ENCODE measurements at places on chromosomes 5 and 9. TPM values are rescaled to one million over a fixed set of nuclear protein-coding genes. Genes with fewer than 3 reads are reported as not detected.
A peak's percentile ranks its signal among the peaks of the same experiment; 100 is the strongest.

DNA sequence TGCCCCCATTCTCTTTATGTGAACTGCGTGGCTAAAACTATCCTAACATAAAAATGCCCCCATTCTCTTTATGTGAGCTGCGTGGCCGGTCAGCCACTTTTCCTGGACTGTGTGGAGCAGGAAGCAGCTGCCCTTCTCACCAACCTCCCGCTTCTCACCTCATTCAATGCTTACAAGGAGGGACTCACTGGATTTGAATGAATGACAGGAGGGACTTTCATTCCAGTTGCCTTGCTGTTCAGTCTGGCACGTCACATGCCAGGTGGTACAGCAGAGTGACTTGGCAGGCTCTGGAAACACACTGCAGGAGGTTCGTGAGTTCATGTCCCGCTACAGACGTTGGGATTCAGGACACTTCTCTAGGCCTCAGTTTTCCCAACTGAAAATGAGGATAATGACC, 60.2 kb upstream of the NFIL3 start:
- no peak for DNase-seq

DNA sequence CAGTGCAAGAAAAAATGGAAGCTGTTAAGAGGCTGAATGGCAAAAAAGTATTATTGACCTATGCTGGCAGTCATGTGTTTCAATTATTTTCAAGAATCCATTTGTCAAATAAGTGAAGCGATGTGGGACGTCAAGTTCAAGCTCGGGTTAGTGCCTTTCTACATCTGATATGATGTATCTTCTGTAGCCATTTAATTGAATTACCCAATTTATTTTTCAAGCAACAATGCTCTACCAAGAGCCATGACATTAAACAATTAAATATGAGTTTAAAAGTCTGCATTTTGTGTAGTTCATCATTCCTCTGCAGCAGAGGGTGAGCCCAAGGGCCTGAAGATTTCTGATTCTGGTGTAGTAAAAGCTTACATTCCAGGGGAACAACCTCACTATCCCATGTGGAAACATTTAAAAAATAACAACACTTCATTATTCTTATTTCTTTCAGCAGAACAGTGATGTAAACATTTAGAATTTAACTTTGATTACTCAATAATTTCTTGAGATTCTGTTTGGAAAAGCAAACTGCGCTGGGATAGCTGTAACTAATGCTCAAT, 619.7 kb upstream of the ARRDC3 start:
- DNase-seq = no peak

DNA sequence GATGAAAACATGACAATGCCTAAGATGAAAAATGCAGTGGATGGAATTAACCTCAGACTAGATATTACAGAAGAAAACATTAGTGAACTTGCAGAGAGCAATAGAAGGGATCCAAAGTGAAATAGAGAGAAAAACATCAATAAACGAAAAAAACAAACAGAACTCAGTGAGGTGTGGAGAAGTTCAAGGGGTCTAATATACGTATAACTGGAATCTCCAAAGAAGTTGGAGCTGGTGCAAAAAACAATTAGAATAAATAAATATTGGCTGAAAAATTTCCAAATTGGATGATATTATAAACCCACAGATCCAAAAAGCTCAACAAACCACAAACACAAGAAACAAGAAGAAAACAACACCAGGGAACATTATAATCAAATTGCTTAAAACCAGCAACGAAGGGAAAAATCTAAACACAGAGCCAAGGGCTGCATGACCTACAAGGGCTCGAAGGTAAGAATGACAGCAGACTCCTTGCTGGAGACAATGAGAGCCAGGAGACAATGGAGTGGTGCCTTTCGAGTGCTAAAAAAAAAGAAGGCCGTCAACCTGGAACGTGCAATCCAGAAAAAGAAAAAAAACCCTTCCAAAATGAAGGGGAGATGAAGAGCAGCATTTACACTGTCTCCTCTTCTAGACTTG, 11.8 kb downstream of the FAM163B start:
- peak; percentile 10 for DNase-seq

GRCh38 chr9:95063300-95063699, 254.2 kb downstream of the FANCC start:
- no peak for DNase-seq

GRCh38 chr9:129909851-129910250, 74.6 kb downstream of the USP20 start:
- no peak for DNase-seq

GRCh38 chr9:113409481-113409880, 994 bp downstream of the POLE3 start:
- DNase-seq = no peak

GRCh38 chr5:122150215-122150614, 20.9 kb downstream of the ZNF474 start:
- no peak for DNase-seq

DNA sequence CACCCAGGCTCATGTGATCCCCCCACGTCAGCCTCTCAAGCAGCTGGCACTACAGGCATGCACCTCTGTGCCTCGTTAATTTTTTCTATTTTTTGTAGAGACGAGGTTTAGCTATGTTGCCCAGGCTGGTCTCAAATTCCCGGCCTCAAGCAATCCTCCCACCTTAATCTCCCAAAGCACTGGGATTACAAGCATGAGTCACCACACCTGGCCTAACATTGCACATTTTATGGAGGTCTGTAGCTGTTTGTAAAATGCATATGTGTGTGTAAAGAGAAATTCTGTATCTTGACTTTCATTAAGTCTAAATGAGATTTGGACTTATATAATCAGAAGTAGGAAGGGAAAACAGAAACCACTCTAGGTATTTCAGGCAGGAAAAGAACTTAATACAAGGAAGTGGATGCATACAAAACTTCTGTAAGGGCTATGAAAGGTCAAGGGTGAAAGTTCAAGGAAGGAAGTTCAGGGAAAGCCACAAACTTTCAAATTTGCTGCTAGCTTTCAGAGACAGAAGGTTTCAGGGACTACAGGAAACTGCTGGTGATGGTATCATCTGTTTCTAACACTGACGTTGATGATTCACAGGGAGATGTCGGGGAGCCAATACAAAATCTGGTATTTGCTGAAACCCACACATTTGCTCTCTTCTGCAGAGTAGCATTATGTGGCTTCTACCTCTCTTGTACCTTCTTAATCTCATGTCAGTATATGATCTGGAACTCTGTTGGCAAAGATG, 209.4 kb downstream of the PIK3R1 start:
- DNase-seq = peak; percentile 65

- no peak for DNase-seq
Measured at GRCh38 chr5:77662635-77663034, 24.1 kb upstream of the OTP start.

- DNase-seq = no peak
Measured at GRCh38 chr5:32261198-32261597, 51.5 kb downstream of the MTMR12 start.

DNA sequence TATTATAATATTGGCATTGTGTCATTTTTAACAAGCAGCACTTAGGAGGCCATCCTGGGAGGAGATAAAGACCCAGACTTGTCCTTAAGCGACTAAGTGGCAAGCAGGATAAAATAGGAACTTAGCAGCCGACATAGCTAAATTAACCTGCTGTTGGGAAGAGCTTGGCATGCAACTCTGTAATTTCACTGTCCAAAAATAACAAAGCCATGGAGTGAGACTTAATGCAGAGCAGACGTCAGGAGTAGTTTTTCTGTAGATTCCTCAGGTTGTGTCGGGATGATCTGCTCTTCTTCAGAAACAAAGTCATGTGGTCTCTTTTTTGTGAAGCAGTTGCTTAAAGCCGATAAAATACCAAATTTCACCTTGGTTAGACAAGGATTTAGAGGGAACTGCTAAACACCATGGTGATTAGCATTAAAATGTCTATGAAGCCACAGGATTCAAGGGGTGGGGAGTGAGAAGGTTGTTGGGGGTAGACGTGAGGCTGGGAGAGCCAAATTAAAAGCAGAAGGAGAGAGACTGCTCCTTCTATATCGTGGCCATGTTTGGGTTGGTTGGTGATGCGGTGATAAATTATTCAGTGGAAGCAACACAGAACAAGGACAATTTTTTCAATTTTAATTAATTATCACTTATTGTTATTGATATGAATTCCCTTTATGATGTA, 303.0 kb downstream of the CSNK1G3 start:
- DNase-seq = no peak

GRCh38 chr5:75055727-75056144, 3.4 kb upstream of the GCNT4 start:
- no peak for DNase-seq

- DNase-seq = no peak
Measured at GRCh38 chr9:93266521-93267001, 82.6 kb downstream of the WNK2 start.

GRCh38 chr9:36150574-36151315, 14.2 kb downstream of the GLIPR2 start:
- no peak for DNase-seq

GRCh38 chr5:145598983-145599382, 236.2 kb downstream of the PRELID2 start:
- DNase-seq = no peak

- no peak for DNase-seq
Measured at GRCh38 chr5:60803712-60804111, 40.4 kb downstream of the ELOVL7 start.

DNA sequence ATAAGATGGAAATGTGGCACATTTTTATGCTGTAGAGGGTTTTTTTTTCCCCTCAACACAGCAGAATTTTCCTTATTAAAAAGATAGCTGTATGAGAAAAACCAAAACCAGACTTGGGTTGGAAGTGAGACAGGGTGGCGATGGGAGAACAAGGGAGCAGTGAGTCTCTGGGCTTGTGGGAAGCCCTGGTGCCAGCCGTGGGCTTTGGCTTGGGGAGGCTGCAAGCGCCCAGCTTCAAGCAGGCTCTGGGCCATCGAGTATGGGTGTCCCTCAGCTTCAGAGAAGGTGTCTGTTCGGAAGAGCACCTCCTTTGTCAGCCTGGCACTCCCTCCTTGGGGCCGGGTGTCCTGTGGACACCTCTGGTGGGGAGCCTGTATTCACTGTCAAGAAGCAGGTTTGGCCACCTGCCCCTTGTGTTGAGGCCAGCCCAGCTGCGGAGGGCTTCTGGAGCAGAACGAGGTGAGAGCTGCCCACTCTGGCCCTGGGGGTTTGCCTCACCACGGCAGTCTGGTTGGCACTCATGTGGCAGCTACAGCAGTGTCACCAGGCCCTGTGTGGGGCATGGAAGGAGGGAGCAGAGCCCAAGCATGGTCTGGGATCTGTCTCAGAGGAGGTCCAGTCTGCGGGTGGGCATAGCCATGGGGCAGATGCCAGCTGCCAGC, 37.6 kb upstream of the ANGPTL2 start:
- no peak for DNase-seq

GRCh38 chr5:136090319-136090718, 42.3 kb upstream of the SMAD5 start:
- DNase-seq = no peak

DNA sequence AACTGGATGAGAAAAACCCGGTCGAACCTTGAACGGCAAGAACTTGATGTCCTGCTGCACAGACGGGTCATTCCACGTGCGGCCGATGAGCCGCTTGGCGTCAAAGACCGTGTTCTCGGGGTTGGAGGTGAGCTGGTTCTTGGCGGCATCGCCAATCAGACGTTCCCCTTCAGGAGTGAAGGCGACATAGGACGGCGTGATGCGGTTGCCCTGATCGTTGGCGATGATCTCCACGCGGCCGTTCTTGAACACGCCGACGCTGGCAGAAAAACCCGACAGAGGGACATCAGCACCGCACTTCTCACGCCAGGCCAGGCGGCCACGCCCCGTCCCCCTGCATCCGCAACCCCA, 519 bp downstream of the HSPA5 start:
- DNase-seq = peak; percentile 34

GRCh38 chr9:77839459-77840140, 191.5 kb upstream of the GNA14 start:
- DNase-seq = peak; percentile 66

DNA sequence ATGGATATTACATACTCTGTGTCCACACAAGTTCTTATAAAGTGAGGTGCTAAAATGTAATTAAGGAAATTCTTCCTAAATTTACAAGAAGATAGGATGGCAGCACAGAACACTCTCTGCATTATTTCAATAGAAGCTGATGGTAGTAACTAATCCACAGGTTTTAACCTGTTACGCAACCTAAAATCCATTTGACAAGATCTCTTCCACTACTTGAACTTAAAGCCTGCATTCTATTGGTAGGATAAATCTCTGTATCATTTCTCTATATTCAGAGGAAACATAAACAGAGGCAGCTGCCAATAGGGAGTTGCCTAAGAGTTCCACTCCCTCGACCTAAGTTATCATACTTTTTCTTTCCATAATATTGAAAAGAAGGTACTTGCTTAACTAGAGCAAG, 21.6 kb downstream of the CDC37L1 start:
- no peak for DNase-seq

DNA sequence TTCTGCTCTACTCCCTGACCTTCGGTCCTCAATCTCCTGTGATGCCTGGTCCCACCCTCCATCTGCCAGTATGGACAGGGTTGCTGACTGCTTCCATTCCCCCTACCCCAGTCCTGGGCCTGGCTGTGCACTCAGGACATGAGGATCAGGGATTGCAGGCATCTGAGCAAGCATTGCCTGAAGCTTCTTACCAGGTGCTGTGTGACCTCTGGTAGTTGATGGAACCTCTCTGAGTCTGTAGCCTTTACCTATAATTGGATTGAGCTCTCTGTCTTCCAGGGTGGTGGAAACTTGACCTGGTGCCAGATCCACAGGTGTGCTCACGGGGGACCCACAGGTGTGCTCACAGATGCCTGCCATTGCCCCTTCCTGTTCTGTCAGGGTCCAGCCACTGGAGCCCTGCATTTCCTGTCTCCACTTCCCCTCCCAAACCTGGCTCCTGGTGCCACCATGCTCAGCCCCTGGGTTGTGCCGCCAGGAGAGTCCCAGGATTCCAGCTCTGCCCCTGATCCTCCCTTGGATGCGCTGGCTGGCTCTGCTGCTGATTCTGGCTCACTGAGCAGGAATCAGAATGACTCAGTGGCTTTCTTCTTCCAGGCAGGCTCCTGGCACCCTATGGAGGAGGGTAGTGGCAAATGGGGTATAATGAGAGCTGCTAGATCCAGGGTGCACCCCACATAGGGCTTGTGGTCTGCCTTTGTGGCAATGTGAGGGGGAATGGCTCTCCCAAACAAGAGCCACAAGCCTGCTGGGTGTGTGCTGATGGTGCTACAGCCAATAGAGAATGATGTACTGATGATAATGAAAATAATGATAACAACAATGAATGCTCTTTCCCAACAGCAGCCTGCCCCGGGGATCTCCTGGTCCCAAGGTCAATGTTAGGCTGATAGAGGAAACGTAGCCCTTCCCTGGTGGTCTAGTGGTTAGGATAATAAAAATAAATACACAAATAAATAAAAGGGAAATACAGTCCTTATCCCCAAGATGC, 35.2 kb upstream of the PSD2 start:
- peak; percentile 36 for DNase-seq

GRCh38 chr5:107873877-107874276, 203.1 kb upstream of the EFNA5 start:
- DNase-seq = no peak

DCTN4 gene
- total RNA-seq = 122 TPM

MGAT1 gene
- total RNA-seq = 135 TPM

IGFBPL1 gene
- not detected for total RNA-seq

ACTBL2 gene
- total RNA-seq = 0.10 TPM

FBP2 gene
- total RNA-seq = not detected

PCDHA11 gene
- 0.27 TPM for total RNA-seq

ZNF618 gene
- total RNA-seq = 6.6 TPM

CEL gene
- 1.9 TPM for total RNA-seq

Data from MCF 10A (cell line).